A549 treated with RU486 at 1 μM for 4 hours (cell line): ENCODE measurements at places on chromosomes 7 and 10. TPM values are rescaled to one million over a fixed set of nuclear protein-coding genes. Genes with fewer than 3 reads are reported as not detected.

Gene CPN1
- 0.18 to 0.43 TPM (median 0.39 TPM) in 5 replicates for total RNA-seq

Gene TACC2
- 84.9 to 100 TPM (median 91.6 TPM) in 5 replicates for total RNA-seq

Gene UCMA
- not detected in 5 replicates for total RNA-seq

Gene CDK1
- 52.1 to 99.5 TPM (median 91.7 TPM) in 5 replicates for total RNA-seq

Gene FRMD4A
- total RNA-seq = 4.0 to 5.2 TPM (median 4.4 TPM) in 5 replicates

Gene LCOR
- total RNA-seq = 3.1 to 9.2 TPM (median 8.1 TPM) in 5 replicates

Gene FOXI2
- not detected in 5 replicates for total RNA-seq

Gene NCOA4
- total RNA-seq = 84.1 to 109 TPM (median 91.3 TPM) in 5 replicates
